Brain pericyte (primary cell): ENCODE measurements at places on chromosomes 7 and 10.

DNA sequence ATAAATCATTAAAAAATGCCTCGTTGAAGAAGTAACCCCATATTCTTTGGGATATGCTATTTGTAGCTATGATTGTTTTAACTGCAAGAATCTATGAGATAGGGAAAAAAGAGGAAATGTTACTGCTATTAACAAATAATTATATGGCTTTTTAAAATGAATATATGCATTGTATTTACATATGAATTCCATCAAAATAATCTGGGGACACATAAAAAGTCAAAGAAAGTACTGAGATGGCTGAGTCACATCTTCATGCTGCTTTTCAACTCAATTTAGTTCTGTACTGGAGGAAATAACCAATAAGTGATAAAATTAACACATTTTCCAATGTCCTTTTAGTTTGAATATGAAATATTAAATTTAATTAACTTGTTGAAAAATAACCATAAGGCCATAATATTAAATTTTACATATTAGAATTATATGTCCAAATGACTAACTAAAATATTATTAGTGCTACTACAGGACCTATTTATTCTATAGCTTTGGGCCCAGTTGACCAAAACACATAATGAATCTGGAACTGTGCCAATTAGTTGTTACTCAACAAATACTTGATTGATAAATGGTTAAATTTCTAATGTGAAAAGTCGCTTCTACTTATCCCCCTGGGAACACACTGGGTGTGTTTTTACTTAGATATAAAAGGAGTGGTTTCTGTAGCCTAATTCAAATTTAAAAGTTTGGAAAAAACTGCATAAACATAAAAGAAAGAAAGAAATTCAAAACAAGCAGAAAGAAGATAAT is 214.6 kb upstream of the PFKP start:
- no peak for DNase-seq

DNA sequence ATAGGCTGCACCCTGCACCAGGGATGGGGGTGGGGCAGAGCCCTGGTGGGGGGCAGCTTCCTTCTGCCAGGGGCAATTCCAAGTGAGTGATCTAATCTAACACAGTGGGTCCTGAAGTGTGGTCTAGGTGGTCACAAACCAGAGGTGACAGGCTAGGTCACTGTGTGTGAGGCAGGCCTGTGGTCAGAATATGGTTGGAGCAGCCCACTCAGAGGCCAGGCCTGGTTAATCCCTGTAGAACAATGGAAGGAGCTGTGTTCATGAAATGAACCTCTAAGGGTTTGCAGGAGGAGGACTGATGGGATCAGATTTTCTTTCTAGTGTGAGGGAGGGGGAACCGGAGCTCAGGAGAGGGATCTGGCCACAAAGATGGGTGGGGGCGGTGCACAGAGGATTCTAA is 10.0 kb upstream of the TSPAN14 start:
- DNase-seq = no peak

- no peak for DNase-seq
Observed at GRCh38 chr7:18059171-18059570, 31.5 kb upstream of the PRPS1L1 start.

DNA sequence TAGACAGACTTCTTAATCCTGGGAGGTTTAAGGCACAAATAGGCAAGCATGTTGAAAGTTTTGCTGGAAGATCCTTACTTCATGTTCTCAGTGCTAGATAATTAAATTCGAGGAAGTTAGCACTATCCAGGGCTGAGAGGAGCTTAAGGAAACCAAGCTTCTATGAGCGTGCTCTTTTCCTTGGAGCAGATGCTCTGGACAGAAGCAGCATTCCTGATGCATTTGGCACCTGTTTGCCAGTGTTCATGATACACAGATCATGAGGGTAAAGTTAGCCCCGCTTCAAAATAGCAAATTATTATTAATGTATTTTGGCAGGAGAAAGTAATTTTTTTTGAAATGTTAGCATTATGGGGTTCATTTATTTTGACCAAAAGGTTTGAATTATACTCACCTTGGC is 9.4 kb downstream of the HDAC9 start:
- no peak for DNase-seq

GRCh38 chr7:27245124-27245797 is 2.7 kb downstream of the EVX1 start:
- no peak for DNase-seq

DNA sequence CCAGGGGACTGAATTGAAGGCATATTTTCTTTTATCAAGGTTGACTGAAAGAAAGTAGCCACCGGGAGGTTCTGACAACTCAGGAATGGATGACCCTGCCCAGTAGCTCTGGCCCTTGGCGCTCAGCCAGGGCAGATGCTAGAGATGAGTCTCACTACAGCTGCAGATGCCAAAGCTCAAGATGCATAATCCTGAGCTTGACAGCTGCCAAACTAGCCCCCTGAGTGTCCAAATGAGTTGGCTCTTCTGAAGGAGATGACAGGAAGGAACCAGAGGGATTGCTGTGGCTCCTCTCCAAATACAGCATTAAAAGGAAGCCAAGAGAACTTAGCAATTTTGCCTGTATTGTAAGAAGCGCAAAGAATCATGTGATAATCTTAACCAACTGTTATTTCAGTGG is 78.4 kb downstream of the NXPH1 start:
- no peak for DNase-seq

DNA sequence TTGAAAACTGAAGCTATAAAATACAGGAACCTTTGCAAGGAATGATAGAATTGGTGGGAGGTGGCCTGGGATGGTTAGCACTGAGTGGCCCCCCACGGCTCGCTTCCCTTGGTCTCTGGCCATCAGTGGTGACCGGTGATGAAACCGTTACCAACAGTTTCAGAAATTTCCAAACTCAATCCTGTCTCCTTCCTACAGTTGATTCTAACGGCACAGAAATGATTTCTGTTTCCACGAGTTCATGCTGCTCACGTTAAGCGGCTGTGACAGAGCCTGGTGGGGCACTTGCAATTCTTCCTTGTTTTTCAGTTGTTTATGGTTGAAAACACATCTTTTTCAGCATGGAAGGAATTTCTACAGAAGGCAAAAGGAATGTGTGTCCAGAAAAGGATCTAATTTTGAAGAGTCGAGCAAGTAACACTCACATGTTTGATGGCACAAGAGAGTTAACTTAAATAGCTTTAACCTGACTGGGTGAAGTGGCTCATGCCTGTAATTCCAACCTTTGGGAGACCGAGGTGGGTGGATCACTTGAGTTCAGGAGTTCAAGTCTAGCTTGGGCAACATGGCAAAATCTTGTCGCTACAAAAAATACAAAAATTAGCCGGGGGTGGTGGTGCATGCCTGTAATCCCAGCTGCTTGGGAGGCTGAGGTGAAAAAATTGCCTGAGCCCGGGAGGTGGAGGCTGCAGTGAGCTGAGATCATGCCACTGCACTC is 100.1 kb downstream of the DNAJB6 start:
- no peak for DNase-seq

GRCh38 chr7:146683439-146683838 is 566.8 kb downstream of the CNTNAP2 start:
- peak; percentile 34 for DNase-seq

DNA sequence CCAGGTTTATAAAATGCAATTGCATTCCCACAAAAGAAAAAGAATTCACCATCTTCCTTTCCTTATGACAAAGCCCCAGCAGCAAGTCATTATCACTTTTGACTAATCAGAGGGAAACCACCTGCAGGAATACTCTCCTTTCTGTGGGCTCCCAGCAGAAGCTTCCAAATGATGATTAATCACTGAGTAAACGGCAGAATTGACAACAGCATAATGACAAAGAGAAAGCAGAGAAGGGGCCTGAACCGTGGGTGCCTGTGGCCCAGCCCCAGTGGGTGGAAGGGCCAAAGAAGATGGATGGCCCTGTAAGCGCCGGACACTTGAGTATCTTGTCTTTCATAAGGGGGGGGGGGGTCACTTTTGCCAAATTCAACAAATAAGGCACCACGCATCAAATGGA is 152.4 kb upstream of the NRBF2 start:
- no peak for DNase-seq

- no peak for DNase-seq
Observed at GRCh38 chr7:127955051-127955531, 76.1 kb downstream of the LRRC4 start.

GRCh38 chr10:72727130-72727529 is 35.2 kb downstream of the MCU start:
- DNase-seq = no peak

GRCh38 chr7:103912891-103913605 is 76.4 kb downstream of the RELN start:
- DNase-seq = no peak

GRCh38 chr10:99233689-99234037 is 2.0 kb downstream of the HPSE2 start:
- DNase-seq = no peak

- no peak for DNase-seq
Observed at GRCh38 chr7:274266-274665, 15.7 kb upstream of the FOXL3 start.

DNA sequence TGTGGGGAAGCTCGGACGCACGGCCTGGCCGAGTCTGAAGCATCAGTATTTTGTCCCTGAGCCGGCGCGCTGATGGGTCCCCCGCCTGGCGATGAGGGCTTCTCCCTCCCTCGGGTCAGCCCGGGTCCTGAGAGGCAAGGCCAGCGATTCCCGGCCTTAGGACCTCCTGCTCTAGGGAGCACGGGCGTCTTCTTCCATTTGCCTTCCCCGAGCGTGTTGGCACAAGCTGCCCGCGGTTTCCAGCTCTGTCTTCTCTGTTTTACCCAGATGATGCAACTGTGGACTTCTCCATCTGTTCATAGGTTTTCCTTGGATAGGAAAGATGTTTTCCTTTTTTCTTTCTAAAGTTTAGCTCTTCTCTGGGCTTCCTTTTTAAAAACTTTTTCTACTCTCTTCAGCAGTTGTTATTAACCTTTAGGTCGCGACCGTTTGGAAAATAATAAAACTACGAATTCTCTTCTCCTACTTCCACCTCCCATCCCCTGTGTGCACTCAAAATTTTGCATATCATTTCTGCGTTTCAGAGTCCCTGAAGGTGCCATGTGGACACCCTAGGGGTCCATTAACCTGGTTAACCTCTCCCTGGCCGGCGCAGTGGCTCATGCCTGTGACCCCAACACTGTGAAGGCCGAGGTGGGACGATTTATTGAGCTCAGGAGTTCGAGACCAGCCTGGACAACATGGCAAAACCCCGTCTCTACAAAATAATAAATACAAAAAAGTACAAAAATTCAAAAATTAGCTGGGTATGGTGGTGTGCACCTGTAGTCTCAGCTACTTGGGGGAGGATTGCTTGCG is 1.4 kb upstream of the SLC25A28 start:
- DNase-seq = no peak

DNA sequence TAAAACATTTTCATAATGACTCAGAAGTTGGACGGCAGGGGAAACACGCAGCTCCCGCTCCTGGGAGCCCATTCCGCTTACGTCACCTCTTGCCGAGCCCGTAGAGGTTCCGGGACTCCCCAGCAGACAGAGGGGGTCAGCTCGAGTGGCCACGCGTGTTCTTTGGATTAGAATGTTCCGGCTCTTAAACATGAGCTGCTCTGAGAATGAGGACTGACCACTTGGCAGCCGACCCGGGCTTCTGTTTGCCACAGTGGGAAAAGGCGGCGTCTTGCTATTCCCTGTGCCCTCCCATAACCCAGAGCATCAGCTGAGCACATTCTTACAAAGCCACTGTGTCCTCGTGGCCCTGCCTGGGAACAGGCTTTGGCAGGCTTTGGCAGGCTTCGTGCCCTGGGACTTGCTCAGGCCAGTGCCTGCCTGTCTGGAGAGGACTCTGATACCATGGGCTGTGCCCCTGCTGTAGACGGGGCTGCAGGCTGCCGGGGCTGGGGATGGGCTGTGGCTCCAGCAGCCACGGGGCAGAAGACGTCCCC is 40.1 kb downstream of the PFKP start:
- peak; percentile 87 for DNase-seq

DNA sequence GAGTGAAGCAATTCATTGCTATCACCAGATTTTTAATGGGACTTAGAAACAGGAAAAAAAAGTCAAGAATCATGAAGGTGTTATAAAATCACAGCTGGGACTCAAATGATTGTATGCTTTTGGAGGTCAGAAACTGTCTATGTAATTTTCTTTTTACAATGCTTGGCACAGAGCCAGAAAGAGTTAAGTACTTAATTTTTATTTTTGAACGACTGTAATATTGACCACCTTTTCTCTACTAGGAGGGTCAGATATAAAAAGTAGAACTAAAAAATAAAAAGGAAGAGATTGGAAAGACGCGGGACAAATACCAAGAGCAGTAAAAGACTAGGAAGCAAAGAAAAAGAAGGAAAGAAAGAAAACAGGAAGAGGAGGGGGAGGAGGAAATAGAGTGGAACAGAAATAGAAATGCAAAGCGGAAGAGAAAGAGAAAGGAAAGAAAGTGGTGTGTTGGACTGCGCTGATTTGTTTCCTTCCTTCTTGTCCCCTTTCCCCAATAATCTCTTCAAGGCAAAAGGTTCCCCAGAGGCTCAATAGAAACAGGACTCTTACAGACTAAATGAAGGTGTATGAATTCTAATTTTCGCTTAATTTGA is 23.2 kb upstream of the C1GALT1 start:
- DNase-seq = no peak

DNA sequence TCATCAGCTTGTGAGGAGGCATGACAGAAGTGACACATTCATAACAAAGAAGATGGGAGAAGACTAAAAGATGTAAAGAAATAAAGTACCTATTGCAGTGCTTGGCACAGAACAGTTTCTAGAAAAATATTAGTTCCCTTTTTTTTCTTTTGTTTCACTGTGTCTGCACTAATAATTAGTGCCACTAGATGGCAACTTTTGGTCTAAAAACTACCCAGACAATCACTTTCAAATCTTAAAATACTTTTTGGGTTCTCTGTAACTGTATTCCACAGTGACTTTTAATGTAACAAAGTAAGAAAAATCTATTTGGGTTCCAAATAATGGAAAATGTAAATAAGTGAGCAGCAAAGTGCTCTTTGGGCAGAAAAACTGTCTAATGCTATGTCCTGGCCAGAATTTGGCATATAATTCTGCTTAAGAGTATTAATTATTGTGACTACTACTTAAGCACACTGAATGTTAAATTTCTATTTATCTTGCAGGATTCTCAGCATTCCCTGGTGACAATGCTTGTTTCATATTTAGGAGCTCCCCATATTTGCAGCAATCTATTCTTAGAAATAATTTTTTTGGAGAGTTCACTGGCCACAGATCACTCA is 134.8 kb upstream of the KIF5B start:
- DNase-seq = no peak

GRCh38 chr7:408751-409311 is 110.8 kb downstream of the PDGFA start:
- no peak for DNase-seq

DNA sequence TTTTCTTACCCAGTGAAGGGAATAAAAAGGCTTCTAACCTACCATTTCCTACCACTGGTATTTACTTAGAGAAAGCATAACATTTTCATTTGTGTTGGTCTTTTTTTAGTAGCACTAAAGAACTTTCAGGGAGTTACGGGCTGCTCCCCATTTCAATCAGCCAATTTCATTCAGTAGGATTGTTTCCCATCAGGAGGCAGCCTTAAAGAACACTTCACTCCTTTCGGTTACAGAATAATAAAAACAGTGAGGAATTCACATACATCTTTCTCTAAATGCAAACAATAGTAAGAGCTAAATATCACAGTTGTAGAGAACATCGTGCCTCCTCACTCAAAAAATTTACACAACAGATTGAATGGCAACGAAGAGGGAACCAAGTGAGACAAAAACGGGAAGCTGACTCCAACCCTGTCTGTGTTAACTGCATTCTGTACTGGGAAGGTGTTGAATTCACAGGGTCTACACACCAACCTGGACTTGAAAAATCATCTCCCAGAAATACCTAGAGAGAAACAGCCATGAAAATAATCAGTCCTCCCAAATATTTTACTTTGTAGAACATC is 55.5 kb upstream of the ABLIM1 start:
- DNase-seq = no peak
